ENCODE measurements at places on chromosomes 16 and 17. TPM values are rescaled to one million over a fixed set of nuclear protein-coding genes. Genes with fewer than 3 reads are reported as not detected.

PPY gene
- not detected for total RNA-seq

DNA sequence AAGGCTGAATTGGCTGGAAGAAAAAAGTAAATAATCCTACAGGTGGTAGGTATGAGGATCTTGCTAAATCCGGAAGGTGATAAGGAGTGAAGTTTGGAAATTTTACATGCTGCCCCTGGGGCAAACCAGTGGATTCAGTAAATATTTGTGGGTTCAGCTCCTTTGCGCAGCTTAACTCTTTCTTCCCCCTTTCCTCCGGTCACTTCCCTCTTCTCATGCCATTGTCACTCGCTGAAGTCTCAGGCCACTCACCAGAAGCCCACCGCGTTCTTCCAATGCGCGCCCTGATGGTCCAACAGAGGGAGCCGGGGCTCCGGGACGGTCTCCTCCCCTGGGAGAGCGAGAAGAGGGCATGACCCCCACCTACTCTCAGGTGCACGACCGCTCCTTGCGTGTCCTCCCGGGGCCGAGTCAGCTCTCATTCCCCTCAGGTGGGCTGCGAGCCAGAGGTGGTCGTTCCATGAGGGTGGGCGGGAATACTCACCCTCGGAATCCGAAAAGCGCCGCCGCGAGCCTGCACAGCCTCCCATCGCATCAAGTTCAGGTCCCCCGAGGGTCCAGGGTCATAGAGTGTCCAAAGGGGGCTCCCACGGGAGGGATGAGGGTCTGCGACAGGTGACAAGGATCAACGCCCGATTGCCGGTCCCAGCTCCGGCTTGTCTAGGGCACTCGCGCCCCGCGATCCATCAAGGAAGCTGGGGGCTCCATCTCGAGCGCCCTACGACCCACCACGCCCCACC, 474 bp downstream of the CLN3 start:
- no peak for DNase-seq
- peaks cover 38% of the 10 kb centered on the region for H3K4me1 ChIP-seq
- no peaks in the 10 kb centered on the region for H3K36me3 ChIP-seq
- peak overlapping the region; percentile 97 for H3K27ac ChIP-seq
- H3K4me3 ChIP-seq: peak overlapping the region; percentile 91

DNA sequence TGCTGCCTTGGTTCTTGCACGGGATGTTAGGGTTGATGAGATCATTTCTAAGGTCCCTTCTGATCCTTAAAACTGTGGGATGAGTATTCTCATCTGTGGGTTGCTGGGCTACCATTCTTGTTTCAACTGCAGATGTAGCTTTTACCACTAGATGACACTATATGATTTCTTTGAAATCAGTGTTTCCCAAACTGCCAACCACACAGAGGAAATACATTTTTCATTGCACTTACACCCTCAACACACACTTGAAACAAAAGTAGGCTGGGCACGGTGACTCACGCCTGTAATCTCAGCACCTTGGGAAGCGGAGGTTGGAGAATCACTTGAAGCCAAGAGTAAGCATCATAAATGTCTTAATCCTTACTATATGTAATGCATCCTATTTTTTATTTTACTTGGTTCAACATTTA, 15.3 kb downstream of the LCMT1 start:
- H3K27me3 ChIP-seq: no peaks in the 10 kb centered on the region
- H3K36me3 ChIP-seq: peaks cover 2% of the 10 kb centered on the region
- no peak for DNase-seq
- no peaks in the 10 kb centered on the region for H3K4me1 ChIP-seq

PLCG2 gene
- 243 TPM for total RNA-seq

GRCh38 chr17:2865228-2865627, 69.0 kb downstream of the RAP1GAP2 start:
- H3K27me3 ChIP-seq: no peaks in the 10 kb centered on the region
- no peaks in the 10 kb centered on the region for H3K4me1 ChIP-seq
- no peak for DNase-seq

OR1A1 gene
- not detected for total RNA-seq

- no peaks in the 10 kb centered on the region for H3K27me3 ChIP-seq
- H3K27ac ChIP-seq: no peak overlapping the region
- no peak overlapping the region for H3K4me3 ChIP-seq
These were observed 14.2 kb upstream of the ADCY7 start for GRCh38 chr16:50252082-50252611.

- peaks cover 49% of the 10 kb centered on the region for H3K4me1 ChIP-seq
- H3K27ac ChIP-seq: peak overlapping the region; percentile 85
- no peaks in the 10 kb centered on the region for H3K27me3 ChIP-seq
- H3K4me3 ChIP-seq: no peak overlapping the region
- H3K36me3 ChIP-seq: no peaks in the 10 kb centered on the region
These were observed 31.5 kb downstream of the CDK5RAP3 start for GRCh38 chr17:48002266-48002915.

ZPBP2 gene
- 0.67 TPM for total RNA-seq

- no peaks in the 10 kb centered on the region for H3K27me3 ChIP-seq
- H3K27ac ChIP-seq: no peak overlapping the region
- H3K4me3 ChIP-seq: no peak overlapping the region
- no peak for DNase-seq
- no peaks in the 10 kb centered on the region for H3K36me3 ChIP-seq
- H3K4me1 ChIP-seq: peaks cover 3% of the 10 kb centered on the region
These were observed 5.7 kb upstream of the NME1 start for GRCh38 chr17:51147650-51148049.

DNA sequence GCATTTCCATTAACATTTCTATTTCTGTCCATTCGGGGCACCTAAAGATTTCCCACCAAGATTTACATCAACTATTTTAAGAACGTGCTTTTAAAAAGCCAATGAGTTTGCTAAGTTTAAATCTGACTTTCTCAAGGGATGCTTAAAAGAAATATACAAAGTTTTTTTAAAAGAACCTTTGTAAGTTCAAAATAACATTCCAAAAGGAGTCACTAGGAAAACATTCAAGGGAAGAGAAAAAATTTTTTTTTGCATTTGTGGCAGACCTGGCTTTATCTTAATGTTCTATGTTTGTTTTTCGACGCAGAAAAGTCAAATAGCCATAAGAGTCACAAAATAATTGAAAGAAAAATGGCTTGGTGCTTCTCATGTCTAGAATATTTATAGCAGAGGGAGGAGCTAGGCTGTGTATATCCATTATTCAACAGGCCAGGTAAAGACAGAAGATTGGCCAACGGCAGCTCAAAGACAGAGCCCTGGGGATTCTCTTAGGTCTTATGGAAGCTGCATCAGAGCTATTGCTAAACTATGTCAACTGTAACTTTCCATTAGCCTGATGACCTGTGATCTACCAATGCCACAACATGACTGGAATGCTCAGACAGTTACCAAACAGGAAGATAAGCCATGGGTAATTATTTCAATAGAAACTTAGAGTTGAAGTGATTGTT, 37.8 kb upstream of the MYOCD start:
- H3K27ac ChIP-seq: no peak overlapping the region
- DNase-seq: no peak
- no peaks in the 10 kb centered on the region for H3K36me3 ChIP-seq
- H3K4me3 ChIP-seq: no peak overlapping the region

- H3K27ac ChIP-seq: no peak overlapping the region
- H3K36me3 ChIP-seq: peaks cover 22% of the 10 kb centered on the region
- H3K4me1 ChIP-seq: no peaks in the 10 kb centered on the region
- no peak for DNase-seq
- H3K4me3 ChIP-seq: no peak overlapping the region
These were observed 45.2 kb downstream of the XPO6 start for GRCh38 chr16:28166394-28167208.

ABI3 gene
- 67.0 TPM for total RNA-seq

- no peaks in the 10 kb centered on the region for H3K27me3 ChIP-seq
- H3K4me1 ChIP-seq: peaks cover 16% of the 10 kb centered on the region
- H3K4me3 ChIP-seq: no peak overlapping the region
- no peak overlapping the region for H3K27ac ChIP-seq
These were observed 52.3 kb downstream of the ABCC1 start for GRCh38 chr16:16001596-16002255.

All from GM12878 (cell line).